ENCODE measurements at places on chromosomes 5 and 9.

DNA sequence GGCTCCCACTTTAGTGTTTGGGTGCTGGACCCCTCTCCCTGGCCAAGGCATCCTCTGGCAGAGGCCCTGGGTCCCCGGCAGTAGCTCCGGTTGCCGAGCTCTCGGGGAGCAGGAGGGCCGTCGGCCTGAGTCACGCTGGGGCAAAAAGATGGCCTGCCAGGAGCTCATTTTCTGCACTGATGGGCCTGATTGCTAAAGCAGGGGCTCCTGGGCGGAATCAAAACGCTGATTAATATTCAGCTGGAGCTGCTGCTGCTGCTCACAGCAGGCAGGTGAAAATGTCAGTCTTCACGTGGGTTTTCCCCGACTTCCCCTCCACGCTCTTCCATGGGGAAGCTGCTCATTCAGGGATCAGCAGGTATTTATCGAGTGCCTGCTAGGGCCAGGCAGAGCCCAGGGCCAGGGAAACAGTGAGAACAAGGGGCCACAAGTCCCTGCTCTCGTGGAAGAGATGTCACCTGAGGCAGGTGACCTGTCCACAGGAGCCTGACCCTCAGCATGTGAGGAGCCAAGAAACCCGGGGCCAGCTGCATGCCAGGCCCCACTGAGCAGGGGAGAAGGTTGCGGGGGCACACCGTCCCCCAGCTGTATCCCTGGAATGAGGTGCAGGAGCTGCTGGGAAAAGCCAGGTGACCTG lies 22.1 kb downstream of the LAMC3 start:
- no peak for DNase-seq

DNA sequence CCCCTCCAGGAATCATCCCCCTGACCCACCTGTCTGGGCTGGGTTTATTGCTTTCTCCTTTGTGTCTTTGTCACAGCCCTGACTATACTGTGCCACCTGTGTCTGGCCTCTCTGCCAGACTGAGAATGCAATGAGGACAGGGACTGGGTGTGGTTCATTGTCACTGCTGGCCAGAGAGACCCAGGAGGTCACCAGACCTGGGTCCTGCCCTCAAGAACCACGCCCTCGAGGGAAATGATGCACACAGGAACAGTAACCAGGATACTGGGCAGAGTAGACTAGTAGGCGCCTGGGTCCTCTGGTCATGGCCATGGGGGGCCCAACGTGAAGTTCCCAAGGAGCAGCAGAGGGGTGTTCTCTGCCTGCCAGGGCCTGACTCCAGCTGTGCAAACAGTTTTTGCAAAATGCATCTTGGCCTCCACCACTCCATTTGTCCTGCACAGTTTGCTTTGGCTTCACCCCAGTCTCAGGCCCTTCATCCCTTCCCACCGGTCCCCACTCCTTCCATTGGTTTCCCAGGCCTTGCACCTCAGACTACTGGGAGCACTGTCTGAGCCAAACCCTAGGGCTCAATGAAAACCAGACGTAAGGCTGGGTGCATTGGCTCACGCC lies 17.8 kb downstream of the RGS3 start:
- DNase-seq = no peak

GRCh38 chr5:37120270-37120669 lies 128.9 kb downstream of the CPLANE1 start:
- no peak for DNase-seq

GRCh38 chr9:88533951-88534455 lies 975 bp upstream of the NXNL2 start:
- DNase-seq = no peak

- no peak for DNase-seq
Measured at GRCh38 chr9:22898591-22898990, 452.0 kb downstream of the DMRTA1 start.

GRCh38 chr5:74079971-74080556 lies 454.1 kb downstream of the ARHGEF28 start:
- no peak for DNase-seq

- no peak for DNase-seq
Measured at GRCh38 chr9:89412541-89412940, 85.4 kb downstream of the SEMA4D start.

DNA sequence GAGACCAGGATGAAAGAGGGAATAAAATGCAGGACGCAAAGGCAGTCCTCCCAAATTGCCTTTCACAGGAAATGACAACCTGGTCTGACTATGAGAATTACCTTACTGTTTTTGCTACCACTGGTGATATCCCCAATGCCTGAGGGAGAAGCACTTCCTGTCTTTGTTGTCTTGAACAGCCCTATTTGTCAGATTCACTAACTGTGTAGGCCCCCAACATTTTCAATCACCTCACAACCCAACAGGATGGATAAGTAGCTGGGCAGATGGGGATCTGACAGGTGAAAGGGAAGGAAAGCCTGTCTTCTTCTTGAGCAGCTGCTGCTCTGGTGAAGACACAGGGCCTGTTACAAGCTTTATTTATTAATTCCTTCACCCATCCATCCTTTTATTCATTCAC lies 9.7 kb downstream of the ESM1 start:
- no peak for DNase-seq

- no peak for DNase-seq
Measured at GRCh38 chr5:137616046-137616445, 116.9 kb upstream of the SPOCK1 start.

GRCh38 chr5:10876006-10876744 lies 115.1 kb upstream of the DAP start:
- DNase-seq = no peak

DNA sequence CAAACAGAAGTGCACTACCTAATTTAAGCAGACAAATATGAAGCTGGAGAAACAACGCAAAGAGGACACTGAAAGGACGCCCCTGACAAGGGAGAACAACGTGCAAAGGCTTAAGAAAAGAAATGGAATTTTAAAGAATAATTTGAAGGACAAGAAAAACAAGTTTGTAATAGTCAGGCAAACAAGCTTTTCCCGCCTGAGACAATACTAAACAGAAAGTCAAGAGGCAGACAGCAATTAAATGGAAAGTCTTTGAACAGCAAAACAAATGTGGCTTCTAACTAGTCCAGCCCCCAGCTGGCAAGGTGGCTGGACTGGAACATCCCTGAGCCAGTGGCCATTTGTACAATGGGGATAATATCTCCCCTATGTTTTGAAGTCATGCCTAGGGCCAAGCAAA lies 63.3 kb downstream of the SIL1 start:
- no peak for DNase-seq

- DNase-seq = no peak
Measured at GRCh38 chr5:136011414-136012001, 17.3 kb upstream of the TGFBI start.

- DNase-seq = peak; percentile 81
Measured at GRCh38 chr9:6757132-6757455, 679 bp upstream of the KDM4C start.

DNA sequence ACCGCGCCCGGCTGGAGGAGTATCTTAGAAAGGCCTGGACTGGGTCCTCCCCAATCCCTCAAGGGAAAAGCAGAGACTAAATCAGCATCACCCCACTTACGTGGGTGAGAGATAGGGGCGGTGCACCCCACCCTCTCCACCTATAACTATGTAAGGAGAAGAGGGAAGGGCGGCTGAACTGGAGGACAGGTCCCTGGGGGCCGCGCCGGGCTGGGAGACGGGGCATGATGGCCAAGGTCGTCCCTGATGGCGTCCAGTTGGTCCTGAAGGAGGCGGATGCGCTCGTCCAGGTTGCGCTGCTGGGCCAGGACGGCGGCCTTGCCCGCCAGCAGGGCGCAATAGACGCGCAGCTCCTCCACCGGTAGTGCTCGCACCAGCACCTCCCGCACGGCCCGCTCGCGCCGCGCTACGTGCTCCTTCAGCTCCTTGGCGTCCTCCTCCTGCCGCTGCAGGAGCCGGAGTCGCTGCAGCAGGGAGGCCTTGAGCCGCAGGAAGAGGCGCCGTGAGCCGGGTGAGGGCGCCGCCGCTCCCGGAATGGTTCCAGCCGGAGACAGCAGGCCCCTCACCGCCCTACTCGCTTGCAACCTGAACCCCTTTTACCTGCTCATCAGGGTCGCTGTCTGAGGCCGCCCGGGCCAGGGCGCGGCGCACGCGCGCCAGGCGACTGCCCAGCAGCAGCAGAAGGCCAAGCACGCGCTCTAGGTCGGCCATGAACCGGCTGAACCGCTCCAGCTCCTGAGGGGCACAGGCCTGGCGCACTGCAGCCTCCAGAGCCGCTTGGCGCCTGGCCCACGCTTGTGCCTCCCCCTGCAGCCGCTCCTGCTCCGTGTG lies 7.6 kb downstream of the SHROOM1 start:
- DNase-seq = no peak

GRCh38 chr9:117073071-117073470 lies 341.8 kb downstream of the ASTN2 start:
- DNase-seq = no peak

DNA sequence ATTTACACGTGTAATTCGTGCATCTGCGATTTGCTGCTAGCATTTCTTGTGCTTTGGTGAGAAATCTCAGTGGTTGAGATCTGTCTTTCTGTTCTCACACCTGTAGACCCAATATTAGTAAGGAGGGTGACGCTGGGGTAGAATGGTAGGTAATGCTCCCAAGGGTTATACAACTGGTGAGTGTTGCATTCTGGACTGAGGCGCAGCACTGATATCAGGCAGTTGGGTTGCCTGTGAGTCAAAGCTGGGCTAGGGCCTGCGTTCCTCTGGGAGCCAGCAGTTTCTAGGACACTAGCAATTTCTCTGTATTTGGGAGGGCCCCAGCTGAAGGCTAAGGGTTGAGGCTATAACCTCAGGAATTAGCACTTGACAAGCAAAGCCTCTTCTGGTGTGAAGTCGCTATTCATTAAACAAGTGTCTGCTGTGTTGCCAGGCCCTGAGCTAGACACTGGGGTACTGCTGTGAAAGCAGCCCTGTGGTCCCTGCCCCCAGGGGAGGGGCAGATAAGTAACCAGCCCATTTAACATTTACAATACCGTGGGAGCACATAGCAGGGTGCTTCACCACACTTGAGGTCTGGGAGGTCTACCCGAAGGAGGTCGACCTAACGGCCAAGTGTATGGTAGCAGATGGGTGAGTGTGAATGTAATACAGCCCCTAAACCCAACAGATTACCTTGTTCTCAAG lies 28.7 kb downstream of the LARP1 start:
- peak; percentile 50 for DNase-seq

DNA sequence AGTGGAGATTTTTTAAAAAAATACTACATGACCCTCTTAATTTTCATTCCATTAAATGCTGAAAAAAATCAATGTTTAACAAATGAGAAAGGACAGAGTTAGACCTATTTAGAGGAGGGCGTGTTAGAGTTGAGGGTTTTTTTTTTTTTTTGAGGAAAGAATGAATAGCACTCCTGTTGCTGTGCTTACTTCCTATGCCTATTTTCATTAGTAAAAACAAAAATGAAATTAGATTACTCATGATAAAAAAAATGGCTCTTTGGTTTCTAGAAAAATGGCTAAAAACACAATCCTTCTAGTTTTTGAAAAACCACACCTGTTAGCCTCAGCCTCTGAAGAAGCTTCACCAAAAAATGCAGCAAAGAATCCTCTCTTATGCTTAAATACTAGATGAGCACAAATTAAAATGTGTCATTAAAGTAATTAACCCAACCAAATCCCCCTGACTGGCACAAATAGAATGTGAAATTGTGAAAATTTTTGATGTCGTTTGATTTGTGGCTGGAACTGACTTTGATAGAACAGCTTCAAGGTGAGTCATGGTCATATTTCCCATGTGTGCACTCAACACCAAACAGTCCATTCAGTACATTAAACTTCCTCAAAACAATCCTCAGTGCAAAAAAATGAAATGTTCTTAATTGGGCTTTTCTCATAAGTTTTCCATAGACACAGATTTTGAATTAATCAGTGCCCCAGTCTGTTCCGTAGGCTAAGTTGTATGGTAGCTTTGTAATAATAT lies 98.0 kb downstream of the MACIR start:
- DNase-seq = no peak

GRCh38 chr5:173484569-173484968 lies 131.9 kb downstream of the BOD1 start:
- no peak for DNase-seq

DNA sequence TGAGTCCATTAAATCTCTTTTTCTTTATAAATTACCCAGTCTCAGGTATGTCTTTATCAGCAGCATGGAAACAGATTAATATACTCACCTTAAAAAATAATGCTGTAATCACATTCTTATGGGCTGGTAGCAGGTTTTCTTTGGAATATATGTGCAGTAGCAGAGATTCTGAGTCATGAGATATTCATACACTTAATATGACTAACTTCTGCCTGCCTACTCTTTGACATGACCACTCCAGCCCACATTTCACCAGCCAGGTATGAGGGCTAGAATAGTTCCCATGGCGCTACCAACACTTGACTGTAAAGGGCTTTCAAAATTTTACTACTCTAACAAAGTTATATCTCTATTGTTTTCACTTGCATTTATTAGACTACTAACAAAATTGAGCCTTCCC lies 74.1 kb upstream of the GHR start:
- no peak for DNase-seq

- no peak for DNase-seq
Measured at GRCh38 chr9:7936163-7936562, 136.6 kb upstream of the DMAC1 start.

- DNase-seq = no peak
Measured at GRCh38 chr9:99762470-99762869, 59.2 kb upstream of the NR4A3 start.

- no peak for DNase-seq
Measured at GRCh38 chr5:173653822-173654523, 37.5 kb upstream of the BOD1 start.

GRCh38 chr5:14036514-14036913 lies 92.0 kb upstream of the DNAH5 start:
- peak; percentile 46 for DNase-seq

DNA sequence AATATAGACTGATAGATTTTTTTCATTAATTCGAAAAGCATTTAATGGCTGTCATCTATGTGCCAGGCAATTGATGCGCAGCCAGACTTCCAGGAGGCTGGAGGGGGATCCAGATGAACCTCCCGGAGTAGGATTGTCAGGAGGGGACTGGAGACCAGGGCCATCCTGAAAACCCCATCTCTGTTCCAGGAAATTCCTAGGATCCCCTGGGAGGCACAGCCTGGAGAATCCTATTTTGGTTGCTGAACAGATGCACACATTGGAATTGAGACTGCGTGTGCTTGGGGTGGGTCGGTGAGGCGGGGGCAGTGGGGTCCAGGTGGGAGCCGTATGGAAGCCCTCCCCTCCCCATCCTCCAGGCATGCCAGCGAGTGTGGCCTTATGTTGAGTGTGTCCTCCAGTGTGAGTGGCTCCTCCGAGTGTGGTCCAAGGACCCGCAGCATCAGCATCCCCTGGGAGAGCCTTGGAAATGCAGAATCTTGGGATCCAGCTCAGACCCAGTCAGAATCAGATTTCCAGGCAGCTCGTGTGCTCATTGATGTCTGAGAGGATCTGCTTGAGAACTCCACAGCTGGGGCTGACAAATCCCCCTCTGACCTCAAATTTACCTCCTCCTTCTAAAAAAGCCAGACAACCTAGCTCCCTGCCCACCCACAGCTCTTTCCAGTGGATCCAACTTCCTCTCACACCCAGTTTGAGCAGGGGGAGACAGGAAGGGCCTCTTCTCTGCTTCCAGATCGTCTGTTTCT lies 38.7 kb downstream of the ROPN1L start:
- no peak for DNase-seq

DNA sequence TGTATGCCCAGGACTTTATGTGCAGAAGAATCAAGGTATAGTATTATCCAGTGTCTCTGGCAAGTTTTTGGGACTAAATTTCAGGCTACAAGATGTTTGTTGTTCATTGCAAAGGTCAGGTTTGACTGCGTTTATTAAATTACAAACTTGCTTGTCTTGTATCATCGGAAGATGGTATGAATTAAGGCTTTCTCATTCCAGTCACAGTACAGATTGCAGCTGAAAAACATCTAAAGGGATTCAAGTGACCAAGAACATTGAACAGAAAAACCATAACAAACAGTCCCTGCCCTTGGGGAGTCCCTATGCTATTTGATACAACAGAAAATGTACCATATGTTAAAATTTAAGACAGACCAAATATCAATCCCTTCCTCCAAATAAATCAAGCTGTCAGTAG lies 244.7 kb upstream of the TNC start:
- DNase-seq = no peak
